ENCODE measurements at places on chromosomes 16 and 17. TPM values are rescaled to one million over a fixed set of nuclear protein-coding genes. Genes with fewer than 3 reads are reported as not detected.

DNA sequence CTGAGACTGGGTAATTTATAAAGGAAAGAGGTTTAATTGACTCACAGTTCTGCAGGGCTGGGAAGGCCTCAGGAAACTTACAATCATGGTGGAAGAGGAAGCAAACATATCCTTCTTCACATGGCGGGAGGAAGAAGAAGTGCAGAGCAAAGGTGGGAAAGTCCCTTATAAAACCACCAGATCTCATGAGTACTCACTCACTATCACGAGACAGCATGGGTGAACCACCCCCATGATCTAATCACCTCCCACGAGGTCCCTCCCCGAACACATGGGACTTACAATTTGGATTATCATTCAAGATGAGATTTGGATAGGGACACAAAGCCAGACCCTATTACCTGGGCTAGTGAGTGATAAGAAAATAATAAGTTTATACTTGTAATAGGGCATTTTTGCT, 70.6 kb upstream of the HS3ST2 start:
- no peak for DNase-seq

- DNase-seq = no peak
Measured at GRCh38 chr16:49369651-49370611, 3.7 kb upstream of the C16orf78 start.

- DNase-seq = no peak
Measured at GRCh38 chr16:19753815-19754643, 36.0 kb downstream of the IQCK start.

- DNase-seq = no peak
Measured at GRCh38 chr16:9943121-9943520, 239.1 kb downstream of the GRIN2A start.

DNA sequence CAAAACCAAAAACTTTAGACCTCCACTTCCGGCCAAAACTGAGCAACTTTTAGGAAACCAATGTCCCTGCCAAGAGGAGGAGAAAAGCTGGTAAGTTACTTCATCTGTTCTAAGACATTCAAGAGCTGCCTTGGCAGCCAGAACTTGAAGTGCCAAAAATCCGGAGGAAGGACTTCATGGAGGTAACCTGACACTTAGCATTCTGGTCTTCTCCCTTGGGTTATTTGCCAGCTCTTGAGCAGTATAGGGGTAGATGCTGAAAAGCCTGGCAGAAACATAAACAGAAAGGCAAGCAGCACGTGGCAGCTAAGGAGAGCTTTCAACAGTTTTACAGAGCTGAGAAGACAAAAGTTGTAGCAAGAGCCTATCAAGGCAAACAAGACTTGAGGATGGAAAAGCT, 53.2 kb downstream of the CDYL2 start:
- DNase-seq = no peak

UMOD gene
- total RNA-seq = not detected

DNA sequence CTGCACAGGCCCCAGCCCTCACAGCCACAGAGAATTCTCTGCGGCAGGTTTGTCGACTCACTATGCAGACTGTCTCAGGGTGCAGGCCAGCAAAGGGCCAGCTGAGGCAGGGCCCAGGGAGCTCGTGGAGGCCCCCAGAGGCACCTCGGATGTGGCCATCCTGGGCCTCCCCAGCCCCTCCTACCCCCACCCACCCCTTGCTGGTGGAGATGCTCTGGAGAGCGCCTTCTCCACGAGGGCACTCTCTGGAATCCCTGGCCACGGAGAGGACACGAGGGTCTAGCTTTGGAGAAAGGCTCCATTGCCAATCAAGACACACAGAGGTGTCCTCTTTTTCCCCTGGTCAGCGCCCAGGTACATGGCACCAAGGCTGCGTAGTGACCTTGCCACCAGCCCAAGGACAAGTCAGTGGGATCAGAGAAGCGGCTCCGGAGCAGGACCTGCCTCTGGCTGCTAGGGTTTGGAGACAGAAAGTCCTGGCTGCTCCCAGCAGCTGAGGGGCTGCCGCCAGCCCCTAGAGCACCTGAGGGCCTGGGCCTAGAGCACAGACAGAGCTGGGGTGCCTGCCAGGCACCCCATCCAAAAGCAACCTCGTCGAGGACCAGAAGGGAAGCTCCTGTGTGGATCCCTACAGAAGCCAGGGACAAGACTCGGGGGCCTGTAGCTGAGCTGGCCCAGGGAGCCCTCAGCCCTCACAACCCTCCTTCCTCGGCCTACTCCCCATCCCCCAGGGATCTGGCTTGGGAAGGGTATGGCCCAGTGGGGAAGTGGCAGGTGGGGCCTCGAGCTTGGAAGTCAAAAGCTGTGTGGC, 18.7 kb downstream of the ARL2BP start:
- peak; percentile 39 for DNase-seq

- DNase-seq = no peak
Measured at GRCh38 chr17:28142305-28142704, 99.8 kb downstream of the NLK start.

ZNF750 gene
- total RNA-seq = not detected

DNA sequence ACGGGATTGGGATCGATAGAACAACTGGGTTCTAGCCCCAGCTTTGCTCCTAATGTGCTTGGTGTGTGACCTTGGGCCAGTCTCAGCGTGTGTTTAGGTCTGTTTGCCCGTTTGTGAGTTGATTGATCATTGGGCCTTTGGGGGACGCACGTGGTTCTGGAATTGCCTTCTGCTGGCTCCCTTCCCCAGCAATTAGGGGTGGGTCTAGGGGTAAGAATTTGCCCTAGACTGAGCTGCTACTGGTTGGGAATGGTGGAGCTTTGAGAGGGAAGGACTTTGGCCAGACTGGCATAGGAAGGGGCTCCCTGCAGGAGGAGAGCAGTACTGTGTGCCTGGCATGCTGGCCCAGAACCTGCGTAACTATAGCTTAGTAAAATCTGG, 1.5 kb downstream of the SPNS2 start:
- no peak for DNase-seq

GRCh38 chr16:54890381-54890780, 40.3 kb upstream of the IRX5 start:
- DNase-seq = no peak

GRCh38 chr17:31492880-31493655, 101.6 kb downstream of the RAB11FIP4 start:
- DNase-seq = peak; percentile 88

DNA sequence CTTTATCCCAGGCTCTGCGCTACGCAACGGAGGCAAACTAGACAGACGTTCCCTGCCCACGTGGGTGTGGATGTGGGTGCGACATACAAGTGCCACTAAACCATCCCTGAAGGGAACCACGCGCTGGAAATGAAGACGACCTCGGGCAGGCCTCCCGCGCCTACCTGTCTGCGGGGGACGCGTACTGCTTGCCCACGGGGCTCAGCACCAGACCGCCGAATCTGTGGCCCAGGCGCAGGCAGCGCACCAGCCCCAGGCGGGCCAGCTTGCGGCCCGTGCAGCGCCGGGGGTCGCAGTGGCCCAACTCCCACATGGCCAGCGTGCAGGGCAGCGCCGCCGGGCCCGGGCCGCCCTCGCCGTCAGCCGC, 480 bp downstream of the TSR3 start:
- DNase-seq = no peak

- no peak for DNase-seq
Measured at GRCh38 chr16:59116744-59117143, 382.6 kb upstream of the GOT2 start.

- DNase-seq = no peak
Measured at GRCh38 chr17:82687375-82687861, 11.1 kb downstream of the RAB40B start.

GRCh38 chr17:49980703-49981197, 11.8 kb downstream of the DLX4 start:
- no peak for DNase-seq

DNA sequence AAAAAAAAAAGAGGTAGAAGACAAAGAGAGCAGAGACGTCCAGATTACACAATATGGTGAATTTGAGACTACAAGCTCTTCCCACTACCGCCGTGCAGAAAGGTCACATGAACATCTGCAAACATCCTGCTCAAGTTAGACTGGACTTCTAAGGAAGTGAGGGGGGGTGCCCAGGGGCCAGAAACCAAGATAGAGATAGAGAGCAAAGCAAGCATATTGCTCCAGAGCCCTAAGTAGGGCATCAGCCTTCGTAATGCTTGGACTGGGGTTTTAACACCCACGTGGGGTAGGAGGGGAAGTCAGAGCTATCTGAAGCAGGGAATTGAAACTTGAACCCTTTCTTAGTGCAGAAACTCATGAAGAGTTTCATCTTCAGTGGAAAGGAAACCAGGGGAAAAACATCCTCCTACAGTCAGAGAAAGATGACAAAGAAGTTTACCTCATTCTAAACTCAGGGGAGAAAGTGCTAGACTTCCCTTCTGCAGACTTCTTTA, 8.7 kb downstream of the CLEC19A start:
- DNase-seq = no peak

- DNase-seq = no peak
Measured at GRCh38 chr17:43578699-43579565, 32.8 kb upstream of the ETV4 start.

DNA sequence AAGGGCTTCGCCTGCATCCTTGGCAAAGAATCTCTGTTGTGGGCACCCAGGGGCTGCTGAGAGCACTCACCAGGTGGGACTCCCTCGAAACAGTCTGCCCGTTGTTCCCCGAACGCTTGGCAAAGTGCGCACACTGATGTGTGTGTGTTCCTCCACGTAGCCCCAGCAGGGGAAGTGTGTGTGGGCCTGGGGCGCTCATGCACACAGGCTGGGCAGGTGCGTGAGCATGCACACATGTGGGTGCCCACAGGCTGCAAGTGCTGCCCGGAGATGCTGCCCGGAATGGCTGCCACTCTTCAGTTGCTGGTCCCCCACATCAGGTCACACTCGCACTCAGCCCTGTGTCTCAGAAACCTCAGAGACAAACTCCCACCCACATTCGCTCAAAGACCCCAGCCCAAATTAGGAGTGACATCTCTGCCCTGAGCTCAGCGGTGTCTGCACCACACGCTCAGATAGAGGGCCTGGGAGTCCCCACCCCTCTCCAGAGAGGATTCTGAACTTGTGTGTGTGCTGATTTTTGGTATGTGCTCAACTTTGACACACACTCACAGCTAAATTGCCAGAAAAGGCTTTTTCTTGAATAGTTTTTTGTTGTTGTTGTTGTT, 119.4 kb downstream of the MGAT5B start:
- DNase-seq = no peak

DNA sequence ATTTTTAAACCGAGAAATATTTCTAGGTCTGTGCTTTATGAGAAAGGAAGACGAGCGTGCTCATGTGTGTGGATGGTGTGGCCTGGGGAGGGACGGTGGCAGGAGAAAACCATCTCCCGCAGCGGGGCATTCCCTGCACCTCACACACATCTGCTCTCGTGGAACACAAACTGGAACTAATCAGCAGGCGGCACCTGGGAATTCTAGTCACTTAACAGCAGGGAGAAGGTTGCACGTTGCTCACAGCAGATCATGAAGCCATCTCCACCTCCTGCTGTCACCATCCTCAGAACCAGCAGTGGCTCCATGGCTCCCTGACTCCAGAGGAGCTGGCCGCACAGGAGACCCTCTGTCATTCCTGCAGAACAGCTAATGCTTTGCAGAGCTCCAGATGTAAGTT, 35.2 kb downstream of the ADCY9 start:
- DNase-seq = no peak

DNA sequence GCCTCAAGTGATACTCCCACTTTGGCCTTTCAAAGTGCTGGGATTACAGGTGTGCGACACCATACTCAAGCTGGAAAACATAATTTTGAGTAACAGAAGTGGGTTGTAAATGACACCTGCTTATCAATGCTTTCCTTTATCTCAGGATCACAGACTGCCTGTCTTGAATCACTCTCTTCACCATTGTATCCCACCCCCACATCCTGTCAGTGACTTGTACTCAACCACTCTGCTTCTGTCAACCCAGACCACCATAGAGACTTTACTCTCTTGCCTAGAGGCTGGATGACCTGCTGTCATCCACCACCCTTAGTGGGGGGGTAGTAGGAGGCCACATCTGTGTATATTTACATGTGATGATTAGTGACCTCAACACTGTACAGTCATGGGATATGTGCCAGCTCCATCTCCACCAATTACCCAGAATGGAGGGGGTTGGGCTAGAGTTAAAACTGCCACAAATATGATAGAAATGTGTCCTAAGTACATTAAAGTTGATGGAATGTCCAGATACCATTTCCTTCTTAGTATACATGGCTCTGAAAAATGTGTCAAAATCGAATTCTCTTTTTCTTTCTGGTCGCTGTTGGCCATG, 338.7 kb downstream of the GRIN2A start:
- DNase-seq = no peak

GRCh38 chr16:62224646-62225209, 188.5 kb upstream of the CDH8 start:
- no peak for DNase-seq

CNTNAP1 gene
- 7.0 TPM for total RNA-seq

DNA sequence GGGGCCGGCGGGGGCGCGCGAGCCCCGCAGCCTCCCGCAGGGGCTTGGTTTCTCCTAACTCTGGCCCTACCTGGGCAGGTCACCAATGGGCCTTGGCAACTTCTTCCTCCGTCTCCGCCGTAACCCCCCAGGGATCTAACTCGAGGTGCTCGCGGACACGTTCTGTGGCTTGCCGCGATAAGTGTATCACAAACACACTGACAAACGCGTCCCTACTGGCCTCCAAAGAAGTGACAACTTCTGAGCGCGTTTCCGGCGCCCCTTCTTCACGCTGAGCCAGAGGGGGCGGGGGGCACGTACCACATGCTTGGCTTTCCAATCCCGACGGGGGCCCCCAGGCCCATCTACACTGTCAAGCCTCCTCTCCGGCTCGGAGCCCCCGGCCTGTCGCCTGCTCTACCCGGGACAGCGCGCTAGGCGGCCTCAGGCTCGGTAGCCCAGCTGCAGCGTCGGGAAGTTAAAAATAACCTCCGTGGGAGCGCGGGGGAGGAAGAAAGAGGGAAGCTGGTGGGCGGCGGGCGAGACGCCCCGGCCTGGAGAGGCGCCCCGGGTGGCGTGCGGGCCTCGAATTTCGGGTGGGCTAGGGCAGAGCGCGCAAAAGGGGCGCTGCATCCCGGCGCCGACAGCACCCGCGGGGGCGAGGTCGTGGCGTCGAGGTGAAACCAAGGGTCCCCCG, 725 bp upstream of the SPHK1 start:
- DNase-seq = no peak

DNA sequence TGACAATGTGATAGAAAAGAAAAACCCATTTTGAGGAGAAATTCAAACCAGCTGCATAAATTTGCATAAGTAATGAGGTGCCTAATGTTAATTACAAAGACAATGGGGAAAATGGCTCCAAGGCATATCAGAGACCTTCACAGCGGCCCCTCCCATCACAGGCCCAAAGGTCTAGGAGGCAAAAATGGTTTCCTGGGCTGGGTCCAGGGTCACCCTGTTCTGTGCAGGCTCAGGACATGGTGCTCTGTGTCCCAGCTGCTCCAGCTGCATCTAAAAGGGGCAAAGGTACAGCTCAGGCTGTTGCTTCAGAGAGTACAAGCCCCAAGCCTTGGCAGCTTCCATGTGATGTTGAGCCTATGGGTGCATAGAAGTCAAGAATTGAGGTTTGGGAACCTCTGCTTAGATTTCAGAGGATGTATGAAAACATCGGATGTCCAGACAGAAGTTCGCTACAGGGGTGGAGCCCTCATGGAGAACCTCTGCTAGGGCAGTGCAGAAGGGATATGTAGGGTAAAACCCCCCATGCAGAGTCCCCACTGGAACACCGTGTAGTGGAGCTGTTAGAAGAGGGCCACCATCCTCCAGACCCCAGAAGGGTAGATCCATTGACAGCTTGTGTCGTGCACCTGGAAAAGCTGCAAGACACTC, 40.6 kb downstream of the IKZF3 start:
- DNase-seq = no peak

All from cardiac septum (tissue), 1 donor.